ENCODE measurements at places on chromosomes 2 and 18.

DNA sequence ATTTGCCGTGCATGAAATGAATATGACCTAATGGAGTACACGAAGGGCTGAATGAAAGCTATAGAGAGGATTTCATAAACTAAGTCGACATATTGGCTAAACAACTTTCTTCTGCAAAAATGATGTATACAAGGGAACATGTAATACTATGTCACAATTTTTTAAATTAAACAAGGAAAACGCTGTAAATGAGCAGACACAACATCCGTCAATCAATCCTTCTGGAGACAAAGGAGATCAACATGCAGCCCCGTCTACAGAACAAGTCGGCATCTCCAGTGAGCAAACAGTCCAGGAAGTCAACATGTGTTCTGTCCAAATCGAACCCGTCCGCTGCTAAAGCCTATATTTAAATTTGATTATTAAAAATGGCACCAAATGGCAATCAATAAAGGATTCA is 180.8 kb downstream of the TCF4 start:
- DNase-seq = peak; percentile 50

GRCh38 chr18:55362303-55362702 is 225.7 kb downstream of the TCF4 start:
- DNase-seq = no peak

DNA sequence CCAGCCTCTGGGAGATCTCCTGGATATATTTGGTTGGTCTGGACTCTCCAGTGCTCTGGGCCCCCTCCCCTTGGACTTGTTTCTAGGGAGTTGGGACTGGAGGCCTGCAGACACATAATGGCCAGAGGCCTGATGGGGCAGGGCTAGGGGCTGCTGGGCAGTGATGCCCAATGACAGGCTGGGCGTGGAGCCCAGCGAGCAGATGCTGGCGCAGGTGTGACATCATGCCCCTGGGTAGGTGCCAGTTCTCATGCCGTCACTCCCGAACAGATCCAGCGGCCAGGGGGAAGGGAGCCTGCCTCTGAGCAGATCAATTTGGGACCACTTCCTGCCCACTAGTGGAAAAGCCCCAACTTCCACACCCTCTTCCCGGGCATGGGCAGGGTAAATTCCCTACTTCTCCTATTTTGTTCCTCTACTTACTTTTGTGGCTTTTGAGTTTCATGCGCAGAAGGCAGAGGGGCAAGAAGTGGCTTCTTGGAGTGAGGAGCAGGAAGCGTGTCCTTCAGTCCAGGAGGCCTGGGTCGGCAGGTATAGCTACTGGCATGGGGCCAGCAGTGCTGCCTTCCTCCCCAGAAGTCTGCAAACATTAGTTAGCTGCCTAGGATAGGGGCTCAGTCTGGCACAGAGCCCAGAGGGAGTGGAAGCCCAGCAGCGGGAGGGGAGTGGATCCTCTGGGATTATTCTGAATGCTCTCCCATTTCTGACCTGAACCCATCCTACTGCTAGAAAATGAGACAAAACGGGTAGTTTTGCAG is 6.1 kb downstream of the MPV17 start:
- DNase-seq = peak; percentile 42

GRCh38 chr18:58438161-58438957 is 190.5 kb downstream of the ALPK2 start:
- DNase-seq = no peak

GRCh38 chr2:104872866-104873688 is 19.2 kb downstream of the POU3F3 start:
- DNase-seq = peak; percentile 69
